Activated CD4-positive, CD25-positive, alpha-beta regulatory T cell treated with anti-CD3 and anti-CD28 coated beads, Interleukin-2, amount 50 U/mL, for 16 hours (primary cell): ENCODE measurements at places on chromosomes 3 and 15.

GRCh38 chr3:77404871-77405270 lies 365.0 kb downstream of the ROBO2 start:
- DNase-seq, result no peak

- DNase-seq, result no peak
Measured at GRCh38 chr3:115469649-115470048, 153.7 kb upstream of the GAP43 start.

- DNase-seq, result no peak
Measured at GRCh38 chr15:98505611-98506031, 142.7 kb upstream of the IGF1R start.

GRCh38 chr3:172564499-172564898 lies 41.3 kb upstream of the TNFSF10 start:
- no peak for DNase-seq

DNA sequence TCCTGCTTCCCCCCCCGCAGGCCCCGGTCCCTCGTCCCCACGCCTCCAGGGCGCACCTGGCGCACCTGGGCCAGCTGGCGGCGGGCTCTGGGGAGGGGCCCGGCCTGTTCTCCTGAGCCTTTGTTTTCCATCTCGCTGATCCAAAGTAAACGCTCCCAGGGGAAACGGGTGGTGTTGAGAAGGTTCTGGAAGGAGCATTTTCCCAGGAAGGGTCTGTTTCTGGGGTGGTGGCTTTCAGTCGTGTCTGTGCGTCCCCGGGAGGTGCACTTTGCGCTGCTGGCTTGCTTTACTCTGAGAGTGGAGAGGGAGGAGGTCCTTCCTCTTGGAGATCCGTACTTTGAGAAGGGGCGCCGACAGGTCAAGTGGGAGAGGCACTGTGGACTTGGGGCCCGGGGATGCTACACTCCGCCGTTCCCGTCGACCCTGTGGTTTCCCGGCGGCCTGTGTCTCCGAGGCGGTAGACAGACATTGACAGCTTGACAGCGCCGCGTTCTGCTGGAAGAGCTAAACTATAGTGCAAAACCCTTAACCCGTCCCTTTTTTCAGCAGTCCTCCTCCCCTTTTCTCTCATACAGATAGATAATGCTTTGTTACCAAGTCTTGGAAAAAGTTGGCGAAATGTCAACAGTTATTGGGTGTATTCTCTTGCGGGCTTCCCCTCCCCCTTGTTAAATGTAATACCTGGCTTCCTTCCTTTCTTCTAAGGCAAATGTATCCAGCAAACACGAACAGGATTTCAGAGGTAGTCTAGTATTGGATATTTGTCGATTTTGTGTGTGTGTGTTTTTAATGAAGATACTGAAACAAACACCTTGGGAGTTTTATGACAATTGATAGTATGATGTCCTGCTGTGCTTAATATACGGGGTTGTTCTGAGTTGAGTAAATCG lies 6.5 kb downstream of the TPM1 start:
- no peak for DNase-seq

GRCh38 chr3:100084100-100084806 lies 30.0 kb downstream of the FILIP1L start:
- no peak for DNase-seq

GRCh38 chr15:74746389-74746788 lies 2.3 kb upstream of the CYP1A2 start:
- DNase-seq, result no peak

- no peak for DNase-seq
Measured at GRCh38 chr3:107919239-107919638, 171.6 kb downstream of the CD47 start.

DNA sequence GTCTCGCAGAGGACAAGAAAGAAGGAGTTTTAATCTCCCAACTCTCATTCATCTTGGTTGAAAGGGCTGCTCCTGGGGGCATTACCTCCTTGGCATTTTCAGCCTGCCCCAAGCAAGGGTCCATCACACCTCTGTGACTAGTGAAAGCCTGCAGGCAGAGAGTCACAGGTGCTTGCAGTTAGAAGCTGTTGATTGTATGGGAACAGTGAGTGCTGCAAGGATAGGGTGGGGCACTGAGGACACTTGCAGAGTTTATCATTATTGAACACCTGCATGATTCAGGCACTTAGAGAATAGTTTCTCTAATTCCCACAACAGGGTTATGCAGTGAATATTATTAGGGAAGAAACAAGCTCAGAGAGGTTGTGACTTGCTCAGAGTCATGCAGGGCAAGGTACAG lies 41.7 kb upstream of the IGF2BP2 start:
- DNase-seq, result no peak

GRCh38 chr3:57572096-57572495 lies 16.0 kb downstream of the PDE12 start:
- DNase-seq, result no peak

- DNase-seq, result no peak
Measured at GRCh38 chr15:62935300-62936081, 107.1 kb upstream of the TPM1 start.

DNA sequence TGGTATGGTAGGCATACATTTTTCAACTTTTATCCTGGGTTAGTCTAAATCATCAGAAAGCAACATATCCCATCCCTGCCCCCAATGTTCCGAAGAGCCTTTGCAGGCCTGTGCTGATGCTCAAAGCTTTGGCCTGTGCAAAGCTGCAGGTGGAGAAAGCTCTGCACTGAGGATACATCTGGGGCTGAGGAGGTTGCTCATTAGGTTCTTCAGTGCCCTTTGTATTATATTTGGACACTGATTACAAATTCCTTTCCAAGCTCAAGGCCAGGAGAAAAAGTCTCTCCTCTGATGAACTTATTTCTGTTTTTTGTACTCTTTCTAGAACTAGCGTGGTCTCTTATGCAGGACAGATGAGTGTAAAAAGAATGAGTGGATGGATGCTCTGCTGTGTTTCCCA lies 325.5 kb upstream of the LRRFIP2 start:
- no peak for DNase-seq

DNA sequence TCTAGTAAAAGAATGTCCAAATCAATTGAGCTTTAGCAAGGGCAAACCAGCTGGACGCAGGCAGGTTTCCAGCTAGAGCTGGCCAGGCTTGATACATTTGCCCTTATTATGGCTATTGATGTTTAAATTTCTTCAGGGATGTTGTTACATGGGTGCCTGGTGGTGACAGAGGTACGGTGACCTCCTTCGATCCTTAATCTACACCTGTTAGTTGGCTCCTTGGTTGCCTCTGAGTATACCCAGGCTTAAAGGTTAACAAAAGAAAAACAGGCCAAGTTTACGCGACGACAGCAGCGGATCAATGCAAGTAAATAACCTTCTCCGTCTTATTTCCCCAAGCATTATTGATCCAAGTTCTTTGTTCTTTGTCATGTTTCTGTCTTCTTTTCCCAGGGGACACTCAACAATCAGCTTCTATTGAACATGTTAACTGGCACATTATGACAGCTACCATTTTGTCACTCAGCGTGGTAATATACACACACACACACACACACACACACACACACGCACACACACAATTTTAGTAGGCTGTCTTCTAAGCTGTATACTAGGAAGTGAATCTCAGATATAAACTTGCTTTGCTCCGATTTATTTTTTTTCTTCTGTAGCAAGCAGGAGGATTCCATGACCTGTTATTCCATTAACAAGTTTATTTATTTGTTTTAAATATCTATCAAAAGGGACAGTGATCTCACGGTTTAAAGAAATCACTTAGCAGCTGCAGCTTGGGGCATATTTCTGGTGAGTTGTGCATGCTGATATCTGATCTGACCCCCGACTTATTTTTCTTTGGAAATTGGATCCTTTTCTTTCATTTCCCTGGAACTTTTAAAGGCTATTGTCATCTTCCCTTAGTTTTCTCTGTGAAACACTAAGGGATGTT lies 844.7 kb downstream of the MCTP2 start:
- DNase-seq, result no peak

DNA sequence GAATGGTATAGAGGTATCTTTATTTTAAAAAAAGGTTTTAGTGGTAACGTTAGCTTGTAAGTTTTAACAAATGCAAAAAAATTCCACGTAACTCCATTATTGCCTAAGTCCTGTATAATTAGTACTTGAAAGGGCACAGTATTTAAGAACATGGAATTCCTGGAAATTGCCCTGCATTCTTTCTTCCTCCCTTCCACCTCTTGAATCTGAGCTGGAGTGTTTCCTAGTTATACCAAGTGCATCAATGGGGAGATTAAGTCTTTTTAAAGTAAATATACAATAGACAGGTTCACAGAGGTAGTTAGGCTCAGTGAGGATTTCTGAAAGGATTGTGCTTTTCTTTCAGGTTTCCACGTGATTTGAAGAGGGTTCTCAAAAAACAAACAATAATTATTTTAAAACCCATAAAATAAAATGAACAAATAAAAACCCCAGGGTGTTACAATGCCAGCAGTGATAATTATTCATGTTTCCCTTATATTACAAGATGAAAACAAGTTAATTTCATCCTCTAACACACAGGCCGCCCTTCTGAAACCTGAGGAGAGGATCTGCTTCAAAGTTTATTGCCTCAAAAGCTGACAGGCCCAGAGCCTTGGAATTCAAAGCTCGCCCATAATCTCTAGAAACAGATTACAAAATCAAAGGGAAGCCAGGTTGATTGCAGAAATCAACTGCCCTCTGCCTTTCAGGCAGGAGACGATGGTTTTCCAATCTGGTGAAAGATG lies 128.8 kb upstream of the LMOD3 start:
- DNase-seq, result no peak

DNA sequence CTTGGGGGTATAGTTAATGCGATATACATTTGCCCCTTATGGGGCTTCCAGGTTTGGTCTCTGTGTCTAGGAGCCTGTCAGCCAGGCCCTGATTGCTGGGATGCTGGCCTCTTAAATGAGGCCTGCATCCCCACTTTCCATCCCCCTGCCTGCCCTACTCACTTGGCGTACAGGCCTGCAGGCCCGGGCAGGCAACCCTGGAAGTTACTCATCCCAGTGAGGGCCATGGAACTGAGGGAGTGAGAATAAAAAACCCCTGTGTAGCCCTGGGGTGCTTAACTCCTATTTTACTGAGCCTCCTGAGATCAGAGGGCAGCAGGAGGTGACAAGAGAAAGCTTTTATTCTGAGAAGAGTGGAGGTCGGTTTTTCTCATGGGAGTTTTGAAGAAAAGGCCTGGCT lies 2.0 kb downstream of the DISP2 start:
- no peak for DNase-seq

DNA sequence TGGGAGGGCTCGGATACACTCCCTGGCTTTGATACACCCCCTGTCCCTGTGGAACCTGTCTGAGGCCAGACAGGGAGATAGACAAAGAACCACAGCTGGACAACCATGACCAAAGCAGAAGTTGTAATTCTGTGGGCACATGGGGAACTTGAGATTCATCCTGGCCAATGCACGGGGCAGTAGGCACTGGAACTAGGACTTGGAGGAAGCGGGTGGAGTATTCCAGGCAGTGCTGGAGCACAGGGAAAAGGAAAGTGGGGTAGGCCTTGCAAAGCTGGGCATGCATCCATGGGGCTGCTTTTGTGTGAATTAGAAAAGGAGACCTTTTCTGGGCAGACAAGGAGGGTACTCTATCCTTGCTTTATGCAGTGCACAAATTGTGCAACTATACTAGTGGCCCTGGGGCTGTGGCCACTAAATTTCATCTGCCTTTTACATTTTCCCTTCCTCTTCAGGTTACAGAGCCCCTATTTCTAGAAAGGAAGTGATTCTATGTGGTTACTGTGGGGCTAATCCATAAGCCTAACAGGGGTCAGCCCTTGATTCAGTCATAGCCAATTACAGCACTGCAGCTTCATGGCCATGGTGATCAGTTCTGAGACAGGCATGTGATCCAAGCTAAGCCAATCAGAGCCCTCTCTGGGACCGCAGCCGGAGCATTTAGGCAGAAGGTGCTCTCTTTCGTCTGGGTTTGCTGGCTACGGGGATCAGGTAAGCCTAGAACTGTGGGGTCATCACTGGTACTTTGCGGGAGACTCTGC lies 21.0 kb downstream of the CRABP1 start:
- DNase-seq, result no peak

- no peak for DNase-seq
Measured at GRCh38 chr3:36401056-36401455, 20.8 kb downstream of the STAC start.

DNA sequence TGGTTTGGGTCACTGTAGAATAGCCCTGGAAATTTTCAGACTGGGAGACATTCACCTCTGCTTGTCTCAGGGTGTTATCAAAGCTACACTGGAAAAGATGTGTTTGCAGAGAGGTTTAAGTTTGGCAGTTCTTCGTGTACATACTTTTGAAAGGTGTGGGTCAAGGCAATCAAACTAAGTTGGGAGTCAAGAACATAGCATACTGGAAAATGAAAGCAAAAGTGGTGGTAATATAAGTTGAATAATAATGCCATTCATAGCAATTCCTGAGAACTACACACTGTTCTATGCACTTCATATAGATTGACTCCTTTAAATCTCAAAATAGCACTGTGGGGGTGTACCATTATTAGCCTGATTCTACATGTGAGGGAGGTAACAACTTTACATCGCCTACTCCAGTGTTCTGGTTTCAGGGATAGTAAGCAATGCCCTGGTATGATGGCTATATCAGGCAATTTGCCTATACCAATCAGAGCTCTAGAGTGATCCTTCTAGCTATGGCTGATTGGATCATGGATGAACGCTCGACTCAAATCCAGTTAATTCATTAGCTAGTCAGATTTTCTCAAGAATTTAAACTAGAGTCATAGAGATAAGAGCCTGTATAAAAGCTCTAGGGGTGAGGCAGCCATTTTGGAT lies 44.6 kb upstream of the RASGRP1 start:
- DNase-seq, result no peak

DNA sequence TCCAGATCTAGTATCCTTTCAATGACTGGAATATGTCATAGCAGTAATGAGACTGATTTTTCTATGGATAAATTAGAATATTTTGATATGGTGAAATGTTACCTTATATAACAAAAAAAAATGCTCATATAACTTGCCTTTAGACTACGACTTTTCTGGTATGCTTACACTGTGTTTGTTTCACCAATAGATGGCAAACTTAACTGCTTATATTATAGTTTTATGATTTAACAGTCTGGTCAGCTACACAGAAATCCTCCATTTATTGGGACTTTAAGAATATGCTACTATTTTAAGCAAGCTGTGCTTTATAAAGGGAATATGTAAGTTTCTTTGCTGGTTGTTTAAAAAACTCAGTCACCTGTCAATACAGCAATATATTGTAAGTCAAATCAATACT lies 205.6 kb downstream of the VGLL3 start:
- DNase-seq, result no peak

DNA sequence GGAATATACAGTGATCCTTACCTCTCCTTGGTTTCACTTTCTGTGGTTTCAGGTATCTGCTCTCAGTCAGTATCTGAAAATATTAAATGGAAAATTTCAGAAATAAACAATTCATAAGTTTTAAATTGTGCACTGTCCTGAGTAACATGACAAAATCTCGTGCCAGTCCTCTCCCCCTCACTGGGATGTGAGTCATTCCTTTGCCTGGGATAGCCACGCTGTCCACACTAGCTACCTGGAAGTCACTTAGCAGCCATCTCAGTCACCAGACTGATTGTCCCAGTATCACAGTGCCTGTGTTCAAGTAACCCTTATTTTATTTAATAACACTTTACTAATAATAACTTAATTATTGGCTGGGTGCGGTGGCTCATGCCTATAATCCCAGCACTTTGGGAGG lies 15.3 kb upstream of the KLHL25 start:
- no peak for DNase-seq

GRCh38 chr15:90818251-90819210 lies 49.9 kb upstream of the FURIN start:
- no peak for DNase-seq
